ENCODE measurements at places on chromosomes 7 and 10.

- DNase-seq, result no peak
Measured at GRCh38 chr10:52276163-52276562, 37.9 kb upstream of the DKK1 start.

- DNase-seq, result no peak
Measured at GRCh38 chr10:128880159-128880725, 586.8 kb upstream of the MGMT start.

- no peak for DNase-seq
Measured at GRCh38 chr10:91707236-91707635, 74.4 kb upstream of the PPP1R3C start.

DNA sequence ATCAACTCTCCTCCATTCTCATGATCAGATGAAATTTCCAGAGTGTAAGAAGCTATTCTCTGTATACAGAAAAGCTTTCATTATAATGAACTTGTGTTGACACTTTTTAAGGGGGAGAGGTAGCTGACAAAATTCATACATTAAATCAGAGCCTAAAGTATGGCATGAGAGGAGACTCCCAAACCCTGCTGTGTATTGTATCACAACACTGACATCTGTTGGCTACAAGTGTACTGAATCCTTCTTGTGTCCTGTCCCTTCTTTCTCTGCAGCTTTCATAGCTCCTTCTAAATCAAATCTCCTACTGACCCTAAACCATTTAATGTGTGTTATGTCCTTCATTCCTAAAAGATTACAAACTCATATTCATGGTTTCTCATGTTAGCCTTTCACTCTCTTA is 70.9 kb downstream of the GCC1 start:
- DNase-seq, result no peak

- DNase-seq, result peak; percentile 39
Measured at GRCh38 chr7:2717293-2718261, 29.6 kb downstream of the AMZ1 start.

Data from CD14-positive monocyte (primary cell).